Pancreas (tissue), 10 donors: ENCODE measurements at places on chromosomes 7 and 10.

DNA sequence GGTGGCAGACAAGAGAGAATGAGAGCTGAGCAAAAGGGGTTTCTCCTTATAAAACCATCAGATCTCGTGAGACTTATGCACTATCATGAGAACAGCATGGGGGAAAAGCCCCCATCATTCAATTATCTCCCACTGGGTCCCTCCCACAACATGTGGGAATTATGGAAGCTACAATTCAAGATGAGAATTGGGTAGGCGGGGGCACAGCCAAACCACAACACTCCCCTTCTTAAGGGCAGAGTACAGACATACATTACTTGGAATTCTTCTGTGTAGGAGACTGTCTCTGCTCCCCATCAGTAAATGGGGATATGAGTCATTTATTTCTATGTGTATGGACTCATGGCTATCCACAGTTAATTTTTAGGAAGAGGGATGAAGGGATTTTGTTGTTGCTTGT is 31.2 kb downstream of the FAM171A1 start:
- no peak for DNase-seq

DNA sequence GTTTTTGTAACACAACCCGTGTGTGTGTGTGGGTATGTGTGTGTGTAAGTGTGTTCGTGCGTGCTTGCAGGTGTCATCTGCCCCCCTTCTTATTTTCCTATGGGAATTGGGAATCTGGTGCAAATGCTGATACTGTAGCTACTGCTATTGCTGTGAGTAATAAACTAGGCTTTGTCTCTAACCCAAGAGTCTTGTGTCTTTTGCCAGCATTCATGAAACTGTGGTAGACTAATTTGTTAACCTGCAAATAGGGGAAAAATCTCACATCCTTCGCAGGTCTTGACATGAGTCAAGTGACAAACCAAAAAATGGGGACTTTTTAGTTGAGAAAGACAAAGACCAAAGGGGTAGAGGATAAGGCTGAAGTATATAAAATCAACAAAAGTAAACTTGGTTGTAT is 57.9 kb upstream of the FAM133B start:
- no peak for DNase-seq

GRCh38 chr10:12418000-12418399 is 68.7 kb downstream of the CAMK1D start:
- no peak for DNase-seq

DNA sequence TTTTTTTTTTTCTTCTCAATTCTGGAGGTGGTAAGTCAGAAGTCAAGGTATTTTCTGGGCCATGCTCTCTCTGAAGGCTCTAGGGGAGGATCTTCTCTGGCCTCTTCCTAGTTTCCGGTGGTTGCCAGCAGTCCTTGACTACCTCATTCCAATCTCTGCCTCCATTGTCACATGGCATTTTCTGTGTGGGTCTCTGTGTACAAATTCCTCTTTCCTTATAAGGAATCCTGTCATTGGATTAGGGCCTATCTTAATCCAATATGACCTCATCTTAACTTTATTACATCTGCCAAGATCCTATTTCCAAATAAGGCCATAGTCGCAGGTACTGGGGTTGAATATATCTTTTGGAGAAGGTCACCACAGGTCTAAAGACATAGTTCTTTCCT is 129.3 kb upstream of the PRR15 start:
- DNase-seq: no peak

DNA sequence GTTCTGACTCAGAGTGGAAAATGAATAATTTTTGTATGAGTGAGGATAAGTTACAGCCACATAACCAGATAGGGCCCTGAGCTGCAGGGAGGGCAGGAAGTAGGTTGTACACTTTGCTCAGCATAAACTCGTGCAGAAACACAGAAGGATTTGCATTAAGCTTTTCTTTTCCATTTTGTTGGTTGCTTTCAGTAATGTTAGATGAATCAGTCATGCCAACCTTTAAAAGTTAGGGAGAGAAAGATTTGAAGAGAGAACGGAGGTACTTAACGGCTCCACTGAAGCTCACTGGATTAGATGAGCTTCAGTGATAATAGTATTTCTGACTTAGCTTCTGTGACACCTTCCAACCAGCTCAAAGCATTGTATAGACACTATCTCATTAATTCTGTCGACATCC is 348.1 kb downstream of the GATA3 start:
- no peak for DNase-seq

GRCh38 chr10:32204606-32205005 is 142.4 kb downstream of the EPC1 start:
- no peak for DNase-seq

- peak; percentile 26 for DNase-seq
These were observed 585.0 kb downstream of the AUTS2 start for GRCh38 chr7:70183278-70183677.

GRCh38 chr10:87760195-87760905 is 57.7 kb downstream of the ATAD1 start:
- no peak for DNase-seq

DNA sequence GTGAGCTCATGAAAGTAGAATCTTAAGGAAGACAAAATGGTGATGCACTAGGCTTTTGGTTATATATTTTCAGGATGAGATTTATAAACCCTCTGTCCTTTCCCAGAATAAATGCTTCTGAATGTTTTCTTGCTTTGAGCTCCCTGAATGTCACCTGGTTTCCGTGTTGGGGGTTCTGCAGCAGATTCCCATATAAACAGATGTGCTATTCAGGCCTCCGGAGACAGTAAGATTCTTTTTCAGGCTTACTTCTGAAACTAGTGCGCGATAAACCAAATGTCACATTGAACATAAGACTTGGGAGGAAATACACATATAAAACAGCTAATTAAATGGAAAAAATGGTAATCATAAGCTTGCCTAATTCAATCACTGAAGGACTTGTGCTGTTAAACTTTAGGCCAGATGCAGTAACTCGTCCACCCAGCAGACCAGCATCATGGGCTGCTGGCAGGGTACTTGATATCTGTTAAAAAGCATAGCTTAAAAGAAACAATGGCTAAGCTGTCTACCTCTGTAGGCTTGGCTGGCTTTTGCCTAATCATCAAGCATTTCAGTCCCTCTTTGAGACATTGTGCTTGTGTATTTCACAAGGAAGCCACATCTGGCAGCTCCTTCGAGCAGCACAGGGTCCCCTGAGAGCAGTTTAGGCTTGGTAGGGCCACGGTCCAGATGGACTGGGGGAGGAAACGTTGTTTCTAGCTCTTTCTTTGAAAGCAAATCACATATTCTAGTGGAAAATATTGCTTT is 281.2 kb upstream of the KIAA1217 start:
- no peak for DNase-seq

DNA sequence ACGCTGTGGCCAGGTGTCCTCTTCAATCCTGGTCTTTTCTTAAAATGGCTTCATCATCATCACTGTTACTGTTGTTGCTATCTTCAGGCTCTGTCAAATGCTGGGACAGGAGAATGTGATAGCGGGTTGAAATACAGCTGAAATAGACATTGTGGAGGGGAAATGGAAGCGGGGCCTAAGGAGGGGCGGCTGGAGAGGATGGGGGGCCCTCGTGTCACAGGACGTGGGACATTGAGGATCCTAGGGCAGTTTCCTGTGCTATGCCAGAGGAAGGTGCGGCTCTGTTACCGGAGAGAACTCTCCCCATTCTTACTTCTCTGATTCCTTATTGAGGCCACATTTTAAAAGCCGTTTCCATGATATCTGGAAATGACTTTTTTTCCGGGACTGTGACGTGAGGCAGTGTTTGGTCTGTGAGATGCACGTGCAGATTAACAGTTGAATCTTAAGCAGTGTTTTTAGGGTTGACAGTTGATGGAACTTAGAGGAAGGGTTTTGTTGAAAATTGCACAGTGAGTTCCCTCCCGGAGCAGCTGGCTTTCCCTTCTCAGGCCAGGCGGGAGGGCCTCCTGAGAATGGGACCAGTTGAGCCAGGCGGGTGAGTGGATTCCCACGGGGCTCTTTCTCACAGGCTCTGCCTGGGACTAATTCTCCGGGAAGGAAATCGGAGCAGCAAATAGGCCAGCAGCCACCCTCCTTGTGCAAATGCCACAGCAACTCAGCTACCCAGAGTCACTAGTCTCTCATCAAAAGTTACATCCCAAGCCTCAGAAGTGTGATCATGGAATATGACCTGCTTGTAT is 125.2 kb downstream of the TACC2 start:
- no peak for DNase-seq

- DNase-seq: no peak
These were observed 7.5 kb upstream of the LRRN3 start for GRCh38 chr7:111083413-111083812.

DNA sequence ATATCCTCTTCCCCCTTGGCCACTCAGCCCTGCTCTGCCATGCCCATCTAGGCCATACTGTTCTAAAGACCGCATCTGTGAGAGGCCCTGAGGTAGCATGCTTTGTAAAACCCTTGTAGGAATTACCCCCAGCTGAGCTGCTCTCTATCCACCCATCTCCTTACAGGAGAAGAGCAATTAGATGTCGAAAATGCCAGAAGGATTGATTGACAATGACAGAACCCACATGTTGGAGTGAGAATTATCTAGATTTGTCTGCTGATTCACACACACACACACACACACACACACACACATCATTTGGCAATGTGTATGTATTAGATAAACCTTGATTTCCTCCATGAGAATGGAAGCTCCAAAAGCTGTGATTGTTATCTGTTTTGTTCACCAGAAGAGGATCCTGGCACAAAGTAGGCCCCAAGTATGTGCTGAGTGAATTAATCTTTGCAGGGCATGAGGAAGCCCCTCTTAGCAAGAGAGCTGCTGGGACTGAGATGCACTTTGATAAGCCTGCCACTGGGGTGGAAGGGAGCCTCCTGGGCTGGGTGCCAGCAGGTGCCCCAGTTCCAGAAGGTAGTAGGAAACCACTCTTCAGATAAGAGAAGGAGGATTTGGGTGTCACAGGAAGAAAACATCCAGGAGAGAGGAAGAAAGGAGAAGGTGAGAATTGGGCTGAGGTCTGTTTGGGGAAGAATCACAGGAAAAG is 187.5 kb upstream of the ADO start:
- DNase-seq: no peak

DNA sequence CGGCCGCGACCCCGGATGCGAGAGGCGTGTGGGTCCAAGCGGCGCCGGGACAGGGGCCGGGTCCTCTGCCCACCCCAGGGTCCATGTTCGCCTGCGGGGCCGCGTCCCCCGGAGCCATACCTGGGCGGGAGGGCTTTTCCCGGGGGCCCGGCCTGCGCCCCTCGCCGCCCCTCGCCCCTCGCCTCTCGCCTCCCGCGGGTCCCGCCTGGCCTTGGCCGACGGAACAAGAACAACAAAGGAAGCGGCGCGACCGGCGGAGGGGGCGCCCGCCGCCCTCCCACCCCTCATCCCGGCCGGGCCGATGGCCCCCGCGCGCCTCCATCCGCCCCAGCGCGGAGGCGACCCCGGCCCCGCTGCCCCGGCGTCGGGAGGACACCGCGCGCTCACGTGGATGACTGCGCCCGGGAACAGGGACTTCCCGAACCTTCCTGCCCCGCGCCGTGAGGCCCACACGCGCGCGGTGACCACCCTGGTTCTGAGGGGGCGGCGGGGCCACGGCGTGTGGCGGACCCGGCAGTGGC is 348.2 kb downstream of the DNAJB6 start:
- peak; percentile 54 for DNase-seq

DNA sequence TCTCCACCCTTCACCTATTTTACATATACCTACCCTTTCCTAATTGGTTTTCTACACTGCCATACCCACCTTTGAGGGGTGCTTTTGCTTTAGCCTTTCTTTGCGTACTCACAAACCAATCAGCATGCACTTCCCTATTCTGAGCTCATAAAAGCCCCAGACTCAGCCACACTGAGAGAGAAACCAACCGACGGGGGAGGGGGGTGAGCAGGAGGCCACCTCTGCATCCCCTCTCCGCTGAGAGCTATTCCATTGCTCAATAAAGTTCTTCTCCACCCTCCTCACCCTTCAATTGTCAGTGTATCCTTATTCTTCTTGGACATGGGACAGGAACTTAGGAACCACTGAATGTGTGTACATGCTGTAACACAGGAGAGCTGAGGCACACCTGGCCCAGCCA is 9.0 kb upstream of the FKBP9 start:
- no peak for DNase-seq

GRCh38 chr10:1212571-1213141 is 156.5 kb downstream of the WDR37 start:
- DNase-seq: no peak

DNA sequence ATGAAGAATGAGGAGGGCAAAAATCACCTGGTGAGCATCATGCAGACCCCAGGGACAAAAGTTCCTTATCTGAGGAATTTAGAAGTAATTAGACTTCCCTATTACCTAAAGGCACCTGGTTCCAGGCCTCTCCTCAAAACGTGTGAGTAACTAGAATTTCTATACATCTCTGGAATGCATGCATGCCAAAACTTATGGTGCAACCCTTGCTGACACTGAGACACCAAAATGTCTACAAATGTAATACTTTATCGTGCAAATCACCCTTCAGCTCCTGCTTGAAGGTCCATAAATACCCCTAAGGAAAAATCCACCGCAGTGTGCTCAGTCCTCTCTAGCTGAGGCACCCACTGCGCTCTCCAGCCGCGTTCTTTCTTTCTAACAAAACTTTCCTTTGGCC is 84.2 kb downstream of the PAXIP1 start:
- no peak for DNase-seq

DNA sequence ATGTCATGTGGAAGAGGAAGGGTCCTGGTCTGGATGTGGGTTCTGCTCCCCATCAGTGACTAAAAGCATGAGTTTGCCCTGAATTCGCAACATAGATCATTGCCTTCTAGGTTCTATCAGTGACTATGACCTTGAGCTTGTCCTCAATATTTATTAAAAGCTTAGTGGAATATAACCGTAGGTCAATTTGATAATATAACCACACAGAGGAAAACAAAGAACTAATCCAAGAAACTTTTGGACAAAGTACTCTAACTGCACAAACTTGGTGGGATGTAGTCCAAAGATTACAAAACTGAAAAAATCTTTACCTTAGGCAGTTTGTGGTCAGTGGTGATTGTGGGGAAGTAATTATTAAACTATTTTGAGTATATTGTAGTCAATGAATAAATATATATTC is 152.9 kb downstream of the CYP26A1 start:
- DNase-seq: no peak

GRCh38 chr10:96501985-96502384 is 11.7 kb downstream of the TLL2 start:
- no peak for DNase-seq

DNA sequence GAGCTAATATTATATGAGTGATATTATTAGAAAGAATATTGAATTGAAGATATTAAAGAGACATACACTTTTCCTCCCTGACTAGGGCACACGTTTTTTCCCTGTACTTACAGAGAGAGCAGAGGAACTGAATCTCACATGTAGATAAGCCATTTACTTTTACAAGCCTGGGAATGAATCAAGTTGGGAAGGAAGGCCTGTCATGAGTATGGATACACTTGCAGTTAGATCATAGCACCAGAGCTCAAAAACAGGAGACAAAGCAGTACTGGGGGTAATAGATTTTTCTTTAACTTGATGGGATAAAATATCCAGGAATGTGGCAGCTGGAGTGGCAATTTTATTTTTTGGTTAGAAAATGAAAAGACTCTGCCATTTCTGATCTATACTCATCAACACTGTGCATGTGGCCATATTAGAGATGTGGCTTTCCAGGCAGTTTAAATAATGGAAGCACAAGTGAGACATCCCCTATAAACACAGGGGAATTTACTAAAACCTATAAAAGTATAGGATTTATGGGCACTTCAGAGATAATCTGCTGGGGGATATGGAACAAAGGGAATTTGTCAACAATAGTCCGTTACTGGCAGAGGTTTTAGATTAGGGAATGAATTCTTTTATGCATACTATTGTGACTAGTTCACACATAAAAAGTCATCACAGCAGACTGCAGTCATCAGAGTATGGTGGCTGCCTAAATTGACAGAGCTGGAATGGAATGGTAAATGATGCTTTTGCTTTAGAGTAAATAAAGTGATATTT is 657.7 kb upstream of the MBL2 start:
- no peak for DNase-seq

- no peak for DNase-seq
These were observed 24.4 kb upstream of the CDC14C start for GRCh38 chr7:48899932-48900331.
